Naive B cell (primary cell): ENCODE measurements at places on chromosomes 2 and 18.

- DNase-seq = no peak
Measured at GRCh38 chr2:165576409-165577154, 107.1 kb downstream of the CSRNP3 start.

- DNase-seq = no peak
Measured at GRCh38 chr2:217749008-217749407, 253.8 kb downstream of the TNS1 start.

- no peak for DNase-seq
Measured at GRCh38 chr18:45201489-45201888, 413.8 kb upstream of the SLC14A2 start.

GRCh38 chr2:182240862-182241371, 185.9 kb downstream of the PDE1A start:
- DNase-seq = no peak

- DNase-seq = no peak
Measured at GRCh38 chr2:7102826-7103225, 185.6 kb downstream of the RNF144A start.

- no peak for DNase-seq
Measured at GRCh38 chr2:65364986-65365733, 67.2 kb downstream of the SPRED2 start.

GRCh38 chr18:3350566-3351527, 88.9 kb downstream of the MYL12B start:
- DNase-seq = no peak
